ENCODE measurements at places on chromosomes 12 and 14.

DNA sequence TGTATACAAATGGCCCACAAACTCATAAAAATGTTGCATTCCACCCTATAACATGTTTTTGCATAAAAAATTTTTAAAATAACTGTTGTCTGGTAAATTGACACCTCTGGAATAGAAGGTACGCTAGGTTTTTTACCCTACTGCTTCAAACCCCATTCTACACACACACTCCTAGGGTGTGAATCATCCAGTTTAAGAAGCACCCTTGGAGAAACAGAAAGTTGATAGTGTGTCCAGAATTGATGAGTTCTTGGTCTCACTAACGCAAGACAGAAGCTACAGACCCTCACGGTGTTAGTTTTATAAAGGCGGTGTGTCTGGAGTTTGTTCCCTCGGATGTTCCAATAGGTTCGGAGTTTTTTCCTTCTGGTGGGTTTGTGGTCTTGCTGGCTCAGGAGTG, 158.5 kb downstream of the KLRB1 start:
- no peak for DNase-seq

- no peak for DNase-seq
These were observed 3.6 kb downstream of the SPRING1 start for GRCh38 chr12:116734156-116734768.

- no peak for DNase-seq
These were observed 8.4 kb downstream of the PEX5 start for GRCh38 chr12:7197841-7198240.

DNA sequence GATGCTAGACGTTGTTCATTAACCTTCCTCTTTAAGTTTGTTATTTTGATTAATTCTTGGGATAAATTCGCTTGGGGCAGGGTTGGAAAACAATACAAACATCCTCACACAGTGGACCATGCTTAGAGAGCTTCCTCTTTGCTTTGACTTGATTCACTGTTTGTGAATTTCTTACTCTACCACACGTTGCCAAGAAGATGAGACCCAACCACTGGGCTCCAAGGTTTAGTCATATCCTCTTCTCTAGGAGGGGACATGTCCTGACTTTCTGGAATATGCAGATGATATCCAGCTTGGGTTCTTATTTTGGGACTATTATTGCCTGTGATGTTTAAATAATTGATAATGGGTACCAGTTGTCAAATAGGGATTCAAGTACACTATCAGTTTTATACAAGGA, 428.2 kb downstream of the ATP23 start:
- DNase-seq = peak; percentile 54

- no peak for DNase-seq
These were observed 279.3 kb upstream of the E2F7 start for GRCh38 chr12:77344651-77345050.

GRCh38 chr14:33430414-33431035, 491.8 kb downstream of the NPAS3 start:
- DNase-seq = no peak

DNA sequence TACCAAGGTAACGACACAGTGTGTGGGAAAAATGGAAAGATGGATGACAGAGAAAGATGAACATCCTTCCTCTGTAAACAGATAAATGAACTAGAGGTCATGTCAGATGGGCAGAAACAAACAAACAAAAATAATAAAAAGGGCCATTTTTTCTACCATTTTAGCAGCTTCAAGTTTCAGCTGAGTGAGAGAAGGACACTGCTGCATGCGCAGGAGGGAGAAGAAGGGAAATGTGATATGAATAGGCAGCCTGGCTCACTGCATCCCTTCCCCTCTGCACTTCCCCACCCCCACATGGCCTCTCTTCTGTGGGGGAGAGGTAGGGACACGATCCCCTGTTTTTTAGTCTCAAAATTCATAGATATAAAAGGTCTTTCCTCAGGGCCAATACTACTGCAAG, 492.0 kb downstream of the NELL2 start:
- DNase-seq = no peak

DNA sequence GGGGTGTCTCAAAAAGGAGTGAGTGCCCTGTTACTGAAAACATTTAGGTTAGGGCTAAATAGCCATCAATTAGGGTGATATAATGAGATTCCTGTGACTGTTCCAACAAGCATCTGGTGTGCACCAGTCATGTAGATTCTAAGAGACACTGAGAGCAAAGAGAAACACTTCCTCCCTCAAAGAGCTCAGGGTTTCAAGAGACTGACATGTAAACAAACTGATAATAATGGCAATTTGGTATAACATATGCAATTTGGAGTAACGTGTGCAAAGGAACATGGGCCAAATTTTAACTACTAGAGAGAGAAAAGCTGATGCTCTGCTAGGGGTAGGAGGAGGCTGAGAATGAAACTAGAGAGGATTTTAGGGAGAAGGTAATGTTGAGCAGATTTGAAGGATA, 237.1 kb downstream of the BMP4 start:
- no peak for DNase-seq

- DNase-seq = no peak
These were observed 1277.0 kb downstream of the TMEM121 start for GRCh38 chr14:106803379-106803778.

DNA sequence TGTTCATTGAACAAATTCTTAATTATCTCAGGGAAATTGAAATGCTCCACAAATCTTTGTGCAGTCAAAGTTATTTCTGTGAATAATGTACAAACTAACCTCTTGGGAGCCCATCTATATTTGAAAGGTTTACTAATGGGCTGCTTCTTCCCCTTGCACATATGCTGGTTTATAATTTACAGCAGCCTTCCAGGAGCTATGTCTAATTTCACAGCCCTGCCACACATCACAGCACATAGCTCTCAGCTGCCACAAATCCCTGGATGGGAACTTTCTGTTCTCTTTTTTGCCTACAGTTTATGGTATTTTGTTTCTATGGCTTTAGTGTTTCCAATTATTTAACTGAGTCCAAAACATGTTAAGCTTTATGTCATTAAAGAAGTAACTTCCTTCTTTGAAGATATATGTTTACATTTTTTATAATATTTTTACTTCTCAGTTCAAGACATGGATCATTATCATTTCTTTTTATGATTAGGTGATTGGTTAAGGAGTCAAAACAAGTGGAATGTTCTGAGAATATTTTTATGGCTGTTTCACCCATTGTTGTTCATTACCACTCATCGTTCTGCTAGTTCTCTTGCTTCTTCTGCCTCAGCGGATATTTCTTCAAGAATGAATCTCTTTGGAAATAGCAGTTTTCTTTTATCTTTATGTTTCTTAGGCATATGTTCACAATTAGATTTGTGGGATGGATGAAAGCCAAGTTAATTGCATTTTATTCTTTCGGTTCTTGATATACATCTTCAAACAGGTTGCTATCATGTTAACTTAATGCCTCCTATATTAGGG, 475.6 kb upstream of the MIS18BP1 start:
- no peak for DNase-seq

DNA sequence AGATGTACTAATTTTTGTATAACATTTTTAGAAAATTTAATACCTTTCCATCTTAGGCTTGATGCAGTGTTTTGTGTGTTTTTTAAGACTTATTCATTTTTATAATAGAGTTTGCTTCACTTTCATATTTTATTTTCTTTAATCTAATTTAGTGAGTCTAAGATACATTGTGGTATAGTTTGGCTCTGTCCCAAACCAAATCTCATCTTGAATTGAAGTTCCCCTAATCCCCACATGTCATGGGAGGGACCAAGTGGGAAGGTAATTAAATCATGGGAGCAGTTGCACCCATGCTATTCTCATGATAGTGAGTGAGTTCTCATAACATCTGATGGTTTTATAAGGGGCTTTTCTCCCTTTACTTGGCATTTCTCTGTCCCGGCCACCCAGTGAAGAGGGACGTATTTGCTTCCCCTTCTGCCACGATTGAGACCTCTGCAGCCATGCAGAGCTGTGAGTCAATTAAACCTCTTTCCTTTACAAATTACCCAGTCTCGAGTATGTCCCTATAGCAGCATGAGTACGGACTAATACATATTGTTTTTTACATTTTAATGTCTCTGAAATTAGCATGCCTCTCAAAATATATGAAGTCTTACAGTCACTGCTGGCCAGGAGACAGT, 34.9 kb downstream of the GABARAPL1 start:
- no peak for DNase-seq

DNA sequence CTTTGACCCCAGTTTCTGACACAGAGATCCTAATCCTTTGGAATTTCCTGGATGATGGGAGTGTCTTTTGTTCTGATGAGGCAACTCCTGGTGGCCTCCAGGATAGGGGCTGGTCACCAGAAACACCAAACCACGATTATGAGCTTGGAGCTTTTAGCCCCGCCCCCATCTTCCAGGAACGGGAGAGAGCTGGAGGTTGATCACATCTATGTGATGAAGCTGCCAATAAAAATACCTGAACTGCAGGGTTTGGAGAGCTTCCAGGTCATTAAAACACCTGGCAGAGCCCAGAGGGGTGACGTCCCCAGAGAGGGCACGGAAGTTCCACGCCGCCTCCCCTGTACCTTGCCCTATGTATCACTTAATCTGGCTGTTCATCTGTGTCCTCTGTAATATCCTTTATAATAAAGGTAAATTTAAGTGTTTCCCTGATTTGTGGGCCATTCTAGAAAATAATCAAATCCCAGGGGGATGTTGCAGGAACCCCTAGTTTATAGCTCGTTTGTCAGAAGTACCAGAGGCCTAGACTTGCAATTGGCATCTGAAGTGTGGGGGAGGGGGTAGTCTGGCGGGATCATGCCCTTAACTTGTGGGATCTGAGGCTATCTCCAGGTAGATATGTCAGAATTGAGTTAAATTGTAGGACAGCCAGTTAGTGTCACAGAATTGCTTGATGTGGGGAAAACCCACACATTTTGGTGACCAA, 21.2 kb downstream of the APPL2 start:
- DNase-seq = no peak

DNA sequence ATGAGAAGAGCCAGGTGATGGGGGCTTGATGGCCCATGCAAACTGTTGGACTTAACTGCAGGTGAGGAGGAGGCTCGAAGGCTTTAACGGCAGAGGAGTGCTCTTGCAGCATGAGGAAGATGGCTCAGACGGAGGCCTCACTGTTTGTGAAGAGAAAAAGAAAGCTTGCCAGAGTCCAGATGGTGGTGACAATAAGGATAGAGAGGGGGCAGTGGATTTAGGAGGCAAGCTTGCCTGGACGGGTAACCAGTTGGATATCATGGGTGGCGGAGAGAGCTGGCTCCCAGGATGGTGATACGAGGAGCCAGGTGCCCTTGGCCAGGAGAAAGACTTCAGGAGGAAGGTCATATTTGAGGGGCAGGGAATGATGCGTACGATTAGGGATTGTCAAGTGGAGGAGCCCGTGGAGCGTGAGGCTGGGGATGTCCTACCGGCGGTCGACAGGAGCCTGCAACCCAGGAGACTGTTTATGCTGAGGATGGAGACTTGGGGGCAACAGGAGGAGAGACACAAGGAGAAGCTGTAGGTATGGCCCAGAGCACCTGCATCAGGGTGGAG, 71.8 kb downstream of the CACNA1C start:
- no peak for DNase-seq

DNA sequence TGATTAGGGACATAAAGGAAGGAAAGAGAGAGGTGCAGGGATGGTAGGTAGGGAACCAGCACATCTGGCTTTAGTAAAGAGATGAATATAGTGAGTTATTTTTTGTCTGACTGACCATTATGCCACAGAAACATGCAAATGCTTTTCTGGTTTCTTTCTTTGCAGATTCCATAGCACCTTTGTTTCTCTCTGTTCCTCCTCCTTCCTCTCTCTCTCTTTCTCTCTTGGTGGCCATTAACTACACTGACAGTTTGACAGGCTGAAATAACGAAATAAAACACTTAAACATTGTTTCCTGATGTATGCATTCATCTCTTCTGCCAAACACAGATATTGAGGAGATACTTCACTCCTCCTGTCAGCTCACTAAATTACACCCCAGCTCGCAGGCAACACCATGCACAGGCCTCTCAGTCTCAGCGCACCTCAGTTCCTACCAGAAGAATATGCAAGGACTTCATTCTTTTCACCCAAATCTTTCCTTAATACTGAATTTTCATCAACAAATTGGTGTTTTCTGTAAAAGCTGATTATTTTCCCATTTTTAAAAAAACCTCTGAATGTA, 406.9 kb upstream of the SOX5 start:
- DNase-seq = no peak

DNA sequence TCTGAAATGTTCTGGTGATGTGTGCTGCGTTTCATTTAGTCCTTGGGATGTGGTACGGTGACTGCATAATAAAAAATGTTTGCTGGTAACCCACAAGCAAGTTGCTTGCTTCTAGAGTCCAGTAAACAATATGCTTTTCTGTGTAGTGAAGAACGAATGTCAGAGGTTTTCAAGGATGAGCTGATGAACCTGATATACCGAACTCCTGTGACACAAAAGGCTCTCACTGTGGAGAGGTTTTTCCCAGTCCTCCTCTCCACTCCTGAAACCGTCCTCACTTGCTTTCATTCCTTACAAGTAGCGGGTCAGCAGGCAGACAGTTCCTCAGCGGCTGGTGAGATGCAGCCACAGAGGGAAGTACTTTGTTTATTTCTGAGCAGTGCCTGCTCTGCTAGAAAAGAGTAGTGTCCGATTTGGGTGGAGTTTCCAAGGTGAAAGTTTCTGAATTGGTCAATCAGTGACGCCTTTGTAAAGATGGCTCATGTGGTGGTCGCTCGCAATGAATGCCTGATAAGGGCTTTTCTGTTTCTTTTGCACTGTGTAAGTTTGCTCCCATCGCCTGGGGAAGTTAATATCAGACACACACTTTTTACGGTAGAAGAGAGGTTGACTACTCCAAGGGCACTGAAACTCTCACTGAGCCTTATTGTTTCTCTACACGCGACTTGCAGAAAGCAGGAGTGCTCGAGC, 3.0 kb downstream of the ETV6 start:
- peak; percentile 76 for DNase-seq

GRCh38 chr14:74985028-74985310, 17.8 kb upstream of the EIF2B2 start:
- no peak for DNase-seq

GRCh38 chr12:118274066-118274465, 98.6 kb downstream of the TAOK3 start:
- no peak for DNase-seq

DNA sequence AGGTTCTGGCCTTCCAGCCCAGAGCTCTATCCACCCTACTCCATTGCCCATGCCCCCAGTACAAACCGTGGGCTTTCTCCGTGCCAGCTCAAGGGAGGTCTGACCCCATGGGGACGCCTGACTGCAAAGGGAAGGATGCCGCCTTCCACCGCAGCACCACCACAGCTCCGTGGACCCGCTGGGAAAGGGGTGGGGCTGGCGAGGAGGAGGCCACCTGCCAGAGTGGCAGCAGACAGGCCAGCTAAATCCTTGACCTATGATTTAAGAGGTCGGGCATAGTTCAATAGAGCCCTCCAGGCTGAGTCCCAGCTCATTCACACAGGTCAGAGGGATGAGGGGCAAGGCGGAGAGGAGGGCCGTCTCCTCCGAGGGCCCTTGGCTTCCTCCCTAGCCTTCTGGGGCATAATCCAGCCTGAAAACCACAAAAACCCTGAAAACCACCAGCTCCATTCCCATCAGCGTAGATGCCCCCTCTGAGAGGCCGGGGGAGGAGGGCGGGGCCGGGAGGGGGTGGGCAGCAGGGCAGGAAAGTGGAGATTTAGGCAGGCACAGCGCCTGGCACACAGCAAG, 14.9 kb upstream of the FIGNL2 start:
- DNase-seq = no peak

Measured in fibroblast of mammary gland (primary cell).